ENCODE measurements at places on chromosomes 2 and 18.

- no peak for DNase-seq
Observed at GRCh38 chr2:214649440-214650205, 159.9 kb downstream of the BARD1 start.

GRCh38 chr2:181243319-181243718 is 213.9 kb upstream of the ITGA4 start:
- DNase-seq: no peak

DNA sequence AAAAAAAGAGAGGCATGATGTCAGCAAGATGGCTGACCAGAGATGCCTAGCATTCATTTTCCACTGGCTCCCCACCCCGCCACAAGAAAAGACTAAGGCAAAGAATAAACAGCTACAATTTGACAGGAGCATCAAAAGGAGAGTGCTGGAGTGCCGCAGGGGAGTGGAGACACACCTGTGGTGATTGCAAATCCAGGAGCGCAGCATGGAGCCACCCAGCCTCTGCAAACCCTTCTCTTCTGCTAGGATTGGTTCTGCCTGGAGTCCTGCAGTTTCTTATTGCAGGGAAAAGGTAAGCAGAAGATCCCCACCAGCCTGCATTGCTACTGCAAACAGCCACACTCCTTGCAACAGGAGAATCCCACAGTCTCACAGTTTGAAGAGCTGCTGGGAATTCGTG is 26.1 kb downstream of the BOLL start:
- no peak for DNase-seq

DNA sequence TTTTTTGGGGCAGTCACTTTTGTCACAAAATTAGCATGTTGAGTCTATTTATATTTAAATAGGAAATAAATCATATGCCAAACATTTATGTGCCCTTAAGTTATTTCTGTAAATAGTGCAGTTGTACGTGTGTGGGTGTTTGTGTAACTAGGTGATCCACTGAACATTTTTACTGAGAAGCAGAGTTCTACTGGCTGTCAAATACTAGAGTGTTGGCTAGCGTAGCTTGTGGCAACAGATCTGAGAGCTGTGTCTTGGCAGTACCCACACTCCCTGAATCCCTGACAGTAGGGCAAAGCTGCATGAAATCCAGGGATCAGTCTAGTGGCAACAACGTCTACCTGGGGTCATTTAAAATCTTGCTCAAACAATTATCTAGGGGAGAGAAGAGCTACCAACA is 273.1 kb upstream of the SLC8A1 start:
- no peak for DNase-seq

GRCh38 chr2:217445723-217446122 is 557.1 kb downstream of the TNS1 start:
- no peak for DNase-seq

- DNase-seq: no peak
Observed at GRCh38 chr2:101967826-101968513, 23.8 kb upstream of the IL1R2 start.

DNA sequence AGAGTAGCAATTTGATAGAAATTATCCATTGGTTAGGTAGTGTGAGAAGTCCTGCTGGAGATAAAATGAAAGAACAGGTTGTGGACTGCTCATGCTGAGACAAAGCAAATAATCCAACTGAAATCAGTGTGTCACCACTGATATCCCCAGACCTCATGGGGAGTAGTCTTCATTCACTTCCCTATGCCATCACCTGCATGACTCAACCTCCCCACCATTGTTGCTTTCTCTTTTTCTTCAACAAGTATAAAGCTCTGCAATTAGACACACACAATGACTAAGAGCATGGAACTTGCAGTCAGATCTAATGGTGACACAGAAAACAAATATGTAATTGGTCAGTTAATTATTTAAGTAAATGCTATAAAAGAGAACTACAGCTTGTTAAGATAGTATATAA is 475.3 kb downstream of the RIT2 start:
- DNase-seq: no peak

DNA sequence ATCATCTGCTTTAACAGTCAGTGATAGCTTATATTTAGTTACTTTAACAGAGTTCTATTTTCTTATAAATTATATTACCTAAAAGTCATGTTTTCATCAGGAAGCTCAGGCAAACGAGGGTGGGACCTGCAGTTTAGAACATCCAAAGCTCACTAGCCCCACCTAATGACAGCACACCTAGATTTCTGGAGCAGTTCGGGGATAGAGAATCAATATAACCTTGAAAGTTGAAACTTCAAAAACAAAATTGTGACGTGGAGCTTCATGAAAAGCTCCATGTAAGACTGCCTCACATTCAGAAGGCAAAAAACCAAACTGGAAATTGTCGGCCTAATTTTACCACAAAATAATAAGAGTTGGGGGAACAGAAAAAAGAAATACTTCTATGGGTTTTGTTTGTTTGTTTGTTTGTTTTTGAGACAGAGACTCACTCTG is 185.9 kb upstream of the CCDC150 start:
- peak; percentile 41 for DNase-seq

Measured in CD4-positive, alpha-beta T cell treated with Interleukin-6 at 100 ng/mL for 8 hours (primary cell).